ENCODE measurements at places on chromosomes 2 and 18.

DNA sequence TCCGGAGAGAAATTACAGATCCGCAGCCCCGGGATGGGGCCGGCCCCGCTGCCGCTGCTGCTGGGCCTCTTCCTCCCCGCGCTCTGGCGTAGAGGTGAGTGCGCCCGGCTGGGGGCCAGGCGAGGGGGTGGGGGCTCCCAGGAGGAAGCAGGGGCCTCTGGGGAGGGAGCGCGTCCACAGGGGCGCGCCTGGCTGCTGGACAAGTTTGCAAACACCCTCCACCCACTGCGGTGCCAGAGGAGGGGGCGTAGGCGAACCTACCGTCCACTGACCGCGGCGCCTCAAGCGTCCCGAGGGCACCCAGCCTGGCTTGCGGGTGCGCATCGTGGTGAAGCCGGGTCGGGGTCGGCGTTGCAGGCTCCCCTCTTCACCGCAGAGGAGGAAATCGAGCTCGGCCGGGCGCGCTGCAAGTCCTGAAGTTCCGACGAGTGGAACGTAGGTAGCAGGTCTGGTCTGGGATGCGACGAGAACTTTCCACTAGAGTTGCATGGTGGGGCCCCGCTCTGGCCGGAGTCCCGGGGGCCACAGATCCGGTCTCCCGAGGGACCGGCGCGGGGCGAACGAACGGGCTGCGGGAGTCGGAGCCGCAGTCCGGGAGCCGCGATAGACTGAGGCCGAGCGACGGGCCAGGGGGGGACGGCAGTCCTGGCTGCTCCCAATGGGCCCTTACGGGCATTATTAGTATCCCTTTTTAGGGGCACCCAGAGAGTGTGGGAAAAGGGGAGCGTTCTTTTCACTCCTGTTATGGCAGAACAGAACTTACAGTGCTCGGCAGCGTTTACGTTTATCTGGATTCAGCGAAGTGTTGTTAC, 502 bp downstream of the MERTK start:
- no peak for DNase-seq

DNA sequence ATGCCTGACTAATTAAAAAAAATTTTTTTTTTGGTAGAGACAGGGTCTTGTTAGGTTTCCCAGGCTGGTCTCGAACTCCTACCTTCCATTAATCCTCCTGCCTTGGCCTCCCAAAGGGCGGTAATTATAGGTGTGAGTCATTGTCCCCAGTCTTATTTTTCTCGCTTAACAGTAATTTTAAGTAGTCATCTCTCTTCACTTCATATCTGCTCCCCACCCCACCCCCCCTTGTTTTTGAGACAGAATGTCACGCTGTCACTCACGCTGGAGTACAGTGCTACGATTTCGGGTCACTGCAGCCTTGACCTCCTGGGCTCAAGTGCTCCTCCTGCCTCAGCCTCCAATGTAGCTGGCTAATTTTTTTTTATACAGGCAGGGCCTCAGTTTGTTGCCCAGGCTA, 27.7 kb downstream of the RAB10 start:
- DNase-seq: no peak

DNA sequence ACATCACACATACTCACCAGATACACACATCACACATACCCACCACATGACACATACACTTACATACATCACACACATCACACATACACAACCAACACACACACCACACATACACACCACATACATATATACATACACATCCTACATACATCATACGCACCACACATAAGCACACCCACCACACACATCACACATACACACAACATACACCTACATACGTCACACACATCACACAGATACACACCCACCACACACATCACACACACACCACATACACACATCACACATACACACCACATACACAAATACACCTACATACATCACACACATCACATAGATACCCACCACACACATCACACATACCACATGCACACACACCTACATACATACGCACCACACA, 158.4 kb downstream of the NDUFA10 start:
- DNase-seq: no peak

GRCh38 chr2:74092275-74092674, 55.4 kb downstream of the BOLA3 start:
- DNase-seq: no peak

DNA sequence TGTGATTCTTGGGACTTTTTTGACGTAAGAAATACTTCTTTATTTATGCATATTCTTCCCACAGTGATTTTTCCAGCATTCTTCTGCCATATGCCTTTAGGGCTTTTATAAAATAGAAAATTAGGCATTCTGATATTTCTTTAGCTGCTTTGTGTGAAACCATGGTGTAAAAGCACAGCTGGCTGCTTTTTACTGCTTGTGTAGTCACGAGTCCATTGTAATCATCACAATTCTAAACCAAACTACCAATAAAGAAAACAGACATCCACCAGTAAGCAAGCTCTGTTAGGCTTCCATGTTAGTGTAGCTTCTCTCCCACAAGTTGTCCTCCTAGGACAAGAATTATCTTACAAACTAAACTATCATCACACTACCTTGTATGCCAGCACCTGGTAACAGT, 62.6 kb downstream of the EIF5B start:
- DNase-seq: no peak

DNA sequence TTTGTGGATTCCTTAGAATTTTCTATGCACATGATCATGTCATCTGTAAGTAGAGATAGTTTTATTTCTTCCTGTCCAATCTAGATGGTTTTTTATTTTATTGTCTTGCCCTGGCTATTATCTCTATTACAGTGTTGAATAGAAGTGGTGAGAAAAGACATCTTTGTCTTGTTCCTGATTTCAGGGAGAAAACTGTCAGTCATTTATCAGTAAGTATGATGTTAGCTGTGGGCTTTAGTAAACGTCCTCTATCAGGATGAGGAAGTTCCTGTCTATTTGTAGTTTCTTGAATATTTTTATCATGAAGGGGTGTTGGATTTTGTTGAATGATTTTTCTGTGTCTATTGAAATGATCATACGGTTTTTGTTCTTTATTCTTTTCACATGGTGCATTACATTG, 5.3 kb downstream of the PLEKHH2 start:
- no peak for DNase-seq

GRCh38 chr2:132978840-132979239, 308.8 kb upstream of the LYPD1 start:
- DNase-seq: no peak

DNA sequence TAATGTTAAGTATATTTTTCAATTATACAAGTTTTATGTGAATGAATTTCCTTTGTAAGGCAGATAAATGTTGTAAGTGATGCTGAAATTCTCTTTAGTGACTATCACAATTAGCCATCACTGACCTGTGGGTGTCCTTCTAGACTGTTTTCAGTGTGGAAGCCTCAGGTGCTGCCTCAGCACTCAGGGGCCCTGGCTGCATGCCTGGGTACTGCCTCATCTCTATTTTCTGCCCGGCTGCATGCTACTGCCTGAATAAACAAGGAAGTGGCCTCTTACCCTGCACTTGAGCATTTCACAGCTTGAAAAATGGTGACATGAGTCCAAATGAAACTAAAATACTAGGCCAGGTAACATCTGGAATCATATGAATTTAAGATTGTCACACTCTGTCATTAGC, 787.6 kb upstream of the SALL3 start:
- DNase-seq: no peak

DNA sequence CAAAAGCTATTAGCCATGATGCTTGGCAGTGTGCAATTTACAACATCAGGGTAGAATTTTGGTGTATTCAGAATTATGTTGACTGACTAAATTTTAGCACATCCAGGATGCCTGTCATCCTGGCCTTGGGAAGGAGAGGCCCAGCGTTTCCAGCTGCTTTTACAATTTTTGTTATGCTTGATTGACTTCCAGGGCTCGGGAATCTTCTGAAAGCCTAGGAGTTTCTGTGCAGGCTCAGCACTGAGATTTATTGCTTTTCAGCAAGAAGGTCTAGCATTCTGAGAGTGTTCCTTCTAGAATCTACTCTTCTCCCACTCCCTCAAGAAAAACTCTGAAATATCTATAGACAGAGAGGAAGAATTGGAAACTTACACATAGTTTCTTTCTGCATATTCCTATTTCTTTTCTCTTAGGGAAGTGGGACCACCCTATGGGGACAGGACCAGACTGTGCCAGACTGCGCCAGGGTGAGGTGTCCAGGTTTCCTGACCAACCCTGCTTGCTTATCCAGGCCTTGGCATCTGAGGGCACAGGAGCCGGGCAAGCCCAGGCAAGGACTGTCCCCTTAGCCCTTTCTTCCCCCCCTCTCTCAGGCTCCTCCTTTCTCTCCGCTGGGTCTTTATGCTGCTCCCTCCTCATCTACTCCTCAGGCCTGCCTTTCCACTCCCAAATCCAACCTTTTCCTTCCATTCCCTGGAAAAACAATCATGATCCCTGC, 26.9 kb downstream of the MAIP1 start:
- DNase-seq: no peak
